ENCODE measurements at places on chromosomes 1 and 21.
A peak's percentile ranks its signal among the peaks of the same experiment; 100 is the strongest.

DNA sequence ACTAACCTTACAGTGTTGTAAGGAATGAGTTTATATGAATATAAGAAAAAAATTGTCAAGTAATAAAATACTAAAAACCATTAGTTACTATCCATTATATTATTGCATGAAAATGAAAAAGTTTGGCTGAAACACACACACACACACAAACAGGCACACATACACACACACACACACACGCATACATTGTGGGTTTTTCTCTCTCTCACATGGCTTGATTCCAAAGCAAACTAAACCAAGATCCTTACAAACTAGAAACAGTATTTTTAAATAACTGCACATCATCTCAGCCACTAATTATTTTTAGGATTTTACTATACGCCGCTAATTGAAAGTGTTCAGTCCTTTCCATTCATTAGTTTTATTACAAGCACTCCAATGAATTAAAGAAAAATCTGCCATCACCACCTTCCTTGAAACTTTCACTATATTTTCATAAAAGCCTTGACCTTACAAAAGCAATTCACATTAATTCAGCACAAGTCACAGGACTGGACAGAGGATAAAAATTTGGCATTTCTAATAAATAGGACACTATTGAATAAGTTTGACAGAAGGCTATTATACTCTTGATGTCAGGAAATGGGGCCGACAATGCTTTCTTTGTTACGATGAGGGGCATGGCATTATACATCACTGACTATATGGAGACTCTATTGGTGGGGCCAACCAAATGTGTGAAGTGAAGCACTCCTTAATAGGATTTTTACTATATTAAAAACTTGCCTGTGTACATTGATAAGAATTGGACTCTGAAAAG lies 187.0 kb upstream of the ESRRG start:
- DNase-seq: no peak

- no peak for DNase-seq
Measured at GRCh38 chr1:19220080-19220846, 10.2 kb upstream of the UBR4 start.

- no peak for DNase-seq
Measured at GRCh38 chr1:94428441-94428840, 10.3 kb downstream of the ABCD3 start.

- no peak for DNase-seq
Measured at GRCh38 chr1:9281071-9281827, 11.4 kb upstream of the SPSB1 start.

GRCh38 chr1:79667848-79668696 lies 661.5 kb upstream of the ADGRL4 start:
- DNase-seq: no peak

DNA sequence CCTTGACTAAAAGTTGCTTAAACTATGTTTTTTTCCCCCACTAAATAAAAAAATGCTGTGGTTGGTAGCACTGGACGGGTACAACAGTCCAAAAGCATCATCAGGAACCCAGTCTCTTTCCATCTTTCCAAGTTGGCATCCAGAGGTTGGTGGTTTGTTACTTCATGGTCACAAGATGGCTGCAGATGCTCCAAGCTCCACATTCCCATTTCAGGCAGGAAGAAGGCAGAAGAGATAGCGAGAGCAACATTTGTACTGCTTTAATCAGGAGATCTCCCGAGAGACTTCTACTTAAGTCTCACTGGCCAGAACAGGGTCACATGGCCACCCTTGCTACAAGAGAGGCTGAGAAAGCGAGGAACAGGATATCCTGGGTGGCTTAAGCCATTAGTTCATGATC lies 230.2 kb downstream of the KAZN start:
- no peak for DNase-seq

DNA sequence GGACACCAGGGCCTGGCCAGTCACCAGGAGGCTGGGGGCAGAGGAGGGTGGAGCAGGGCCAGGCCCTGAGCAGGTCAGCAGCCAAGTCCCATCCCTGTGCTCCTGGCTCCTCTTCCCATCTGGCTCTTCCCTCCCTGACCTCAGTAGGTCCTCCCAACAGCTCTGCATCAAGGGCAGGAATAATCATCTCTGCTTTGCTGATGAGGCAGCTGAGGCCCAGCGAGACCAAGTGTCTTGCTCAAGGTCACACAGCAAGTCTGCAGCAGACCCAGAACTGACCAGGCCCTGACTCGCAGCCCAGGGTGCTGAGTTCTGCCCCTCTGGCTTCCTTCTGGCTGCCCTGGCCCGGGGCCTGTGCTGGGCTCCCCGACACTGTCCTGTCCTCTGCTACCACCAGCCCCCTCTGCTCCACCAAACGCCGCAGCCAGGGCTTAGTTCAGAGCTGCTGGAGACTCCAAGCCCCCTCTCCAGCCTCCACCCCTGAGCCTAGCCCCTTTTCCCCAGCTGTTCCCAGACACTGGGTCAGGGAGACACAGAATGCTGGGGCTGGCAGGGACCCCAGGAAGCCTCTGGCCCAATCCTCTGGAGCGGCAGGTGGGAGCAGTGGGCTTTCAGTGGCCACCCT lies 224.9 kb downstream of the PTPRU start:
- DNase-seq: no peak

GRCh38 chr1:22229379-22229778 lies 86.5 kb upstream of the WNT4 start:
- DNase-seq: no peak

DNA sequence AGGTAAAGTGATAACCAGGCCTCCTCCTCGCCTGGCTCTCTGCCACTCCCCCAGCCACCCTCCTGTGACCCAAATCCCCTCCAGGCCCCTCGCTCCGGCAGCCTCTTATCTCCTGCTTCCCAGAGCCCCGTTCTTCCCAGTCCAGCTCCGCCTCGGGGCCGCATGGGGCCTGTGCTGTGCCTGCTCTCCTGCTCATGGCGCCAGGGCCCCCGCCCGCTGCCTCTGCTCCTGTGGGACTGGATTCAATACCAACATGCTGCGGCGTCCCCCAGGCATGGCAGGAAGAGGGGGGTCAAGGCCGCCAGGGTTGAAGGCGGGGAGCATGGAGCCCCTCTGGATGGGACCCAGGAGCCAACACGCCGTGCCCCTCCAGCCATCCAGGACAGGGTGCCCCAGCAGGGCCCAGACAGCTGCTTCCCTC lies 213.0 kb upstream of the VAMP3 start:
- no peak for DNase-seq

DNA sequence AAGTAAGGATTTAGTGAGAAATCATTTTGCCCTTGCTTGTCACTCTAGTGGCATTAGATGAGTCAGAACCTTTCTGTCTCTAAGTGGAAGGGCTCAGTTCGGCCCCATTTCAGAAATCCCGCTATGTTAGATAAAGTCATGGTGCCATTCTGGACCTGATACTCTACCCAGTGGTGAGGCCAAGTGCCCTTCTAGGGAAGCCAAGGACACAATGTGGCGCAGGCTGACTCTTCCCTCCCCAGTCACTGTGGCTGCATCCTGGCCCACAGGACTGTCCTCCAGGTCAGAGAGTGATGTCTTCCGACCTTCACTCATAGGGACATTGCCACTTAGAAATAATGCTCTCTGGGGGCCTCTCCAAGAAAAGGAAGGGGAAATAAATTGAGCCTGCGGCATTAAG lies 48.3 kb upstream of the MTR start:
- DNase-seq: no peak

DNA sequence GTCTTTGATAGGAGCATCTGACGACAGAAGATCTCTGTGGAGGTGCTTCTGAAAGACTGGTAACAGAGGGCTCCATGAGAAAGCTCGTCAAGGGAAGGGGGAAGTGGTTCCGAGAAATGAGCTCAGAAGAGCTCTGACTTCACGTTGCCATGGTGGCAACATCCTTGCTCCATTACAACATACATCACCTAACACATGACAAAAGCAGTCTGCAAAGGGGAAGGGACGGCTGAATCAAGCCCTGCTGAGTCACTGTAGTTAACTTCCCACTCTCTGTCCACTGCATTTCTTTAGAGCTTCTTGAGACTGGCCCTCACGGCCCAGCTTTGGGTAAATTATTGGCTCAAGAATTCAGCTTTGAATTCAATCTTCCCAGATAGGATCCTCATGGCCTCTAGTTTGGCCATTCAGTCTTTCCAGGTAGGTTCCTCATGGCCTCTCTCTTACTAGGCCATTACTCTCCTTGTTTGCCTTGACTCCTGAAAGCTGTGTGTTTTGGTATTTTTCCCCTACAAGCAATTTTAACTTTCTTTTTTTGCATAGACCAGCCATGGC lies 88.0 kb upstream of the ZNF648 start:
- peak; percentile 96 for DNase-seq

- no peak for DNase-seq
Measured at GRCh38 chr1:2417833-2418225, 5.5 kb upstream of the PEX10 start.

DNA sequence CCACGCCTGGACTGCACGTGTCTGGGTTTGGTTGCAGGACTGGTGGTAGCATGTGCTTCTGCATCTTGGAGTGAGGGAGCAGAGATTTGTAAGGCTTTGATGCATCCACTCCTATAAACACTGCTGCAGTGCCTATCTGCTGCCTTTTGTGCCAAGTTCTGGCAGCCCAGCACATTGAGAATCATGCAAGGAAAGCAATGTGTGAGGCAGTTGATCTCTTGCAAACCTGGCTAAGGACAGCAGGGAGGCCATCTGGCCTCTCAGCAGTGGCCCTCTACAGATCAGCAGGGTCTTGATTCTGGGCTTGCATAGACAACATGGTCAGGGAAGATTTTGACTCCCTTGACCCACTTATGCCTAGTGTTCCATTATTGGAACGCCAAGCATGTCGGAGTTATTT lies 81.2 kb upstream of the COA6 start:
- no peak for DNase-seq

DNA sequence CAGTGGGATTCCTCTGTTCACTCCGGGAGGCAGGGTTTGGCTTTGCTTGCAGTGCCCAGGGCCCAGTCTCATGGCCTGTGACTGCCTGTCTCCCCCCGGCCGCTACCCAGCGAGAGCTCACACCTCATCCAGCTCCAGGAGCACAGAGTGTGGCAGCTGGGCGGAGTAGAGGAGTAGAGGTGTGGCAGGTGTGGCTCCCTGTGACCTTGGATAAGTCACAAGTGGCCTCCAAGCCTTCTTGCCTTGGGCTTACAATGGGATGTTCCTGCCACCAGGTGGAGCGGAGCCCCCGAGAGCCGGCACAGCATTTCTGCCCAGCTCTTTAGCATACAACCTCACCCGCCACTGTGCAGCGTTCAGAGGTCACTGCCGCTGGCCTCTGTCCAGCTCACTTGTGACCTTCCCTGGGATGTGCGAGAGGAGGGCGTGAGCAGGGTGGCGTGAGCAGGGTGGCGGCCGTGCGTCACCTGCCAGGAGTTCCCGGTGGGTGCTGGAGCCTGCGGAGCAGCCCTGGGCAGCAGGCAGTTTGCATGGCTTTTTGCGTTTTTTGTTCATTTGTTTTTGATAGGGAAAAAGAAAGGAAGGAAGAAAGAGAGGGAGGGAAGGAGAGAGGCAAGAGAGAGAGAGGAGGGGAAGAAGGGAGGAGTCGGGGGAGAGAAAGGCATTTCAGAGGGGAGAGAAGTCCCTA lies 42.4 kb downstream of the CRYAA start:
- no peak for DNase-seq

DNA sequence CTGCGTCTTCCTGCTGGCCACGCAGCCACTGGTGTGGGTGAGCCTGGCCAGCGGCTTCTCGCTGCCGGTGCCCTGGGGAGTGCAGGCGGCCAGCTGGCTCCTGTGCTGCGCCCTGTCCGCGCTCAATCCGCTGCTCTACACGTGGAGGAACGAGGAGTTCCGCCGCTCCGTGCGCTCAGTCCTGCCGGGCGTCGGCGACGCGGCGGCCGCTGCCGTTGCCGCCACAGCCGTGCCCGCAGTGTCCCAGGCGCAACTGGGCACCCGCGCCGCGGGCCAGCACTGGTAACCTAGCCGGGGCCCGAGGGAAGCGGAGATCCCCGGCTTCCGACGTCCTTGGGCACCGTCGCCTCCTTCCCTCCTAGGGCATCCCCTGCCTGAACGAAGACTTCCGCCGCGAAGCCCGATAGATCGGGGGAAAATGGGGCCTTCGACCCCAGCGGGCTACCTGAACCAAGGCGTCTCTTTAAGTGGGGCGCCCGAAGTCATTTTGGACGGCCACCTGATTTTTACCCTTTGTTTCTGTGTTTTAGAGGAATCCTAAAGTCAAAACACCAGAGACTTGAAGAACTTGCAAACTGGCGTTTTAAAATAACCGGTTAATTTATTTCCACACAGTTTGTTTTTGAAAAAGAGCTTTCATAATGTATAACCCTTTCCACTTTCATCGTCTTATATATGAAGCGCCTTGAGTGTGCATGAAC lies 2.0 kb downstream of the GPR88 start:
- no peak for DNase-seq

All from SIG-M5 (cell line).